ENCODE measurements at places on chromosomes 5 and 9. TPM values are rescaled to one million over a fixed set of nuclear protein-coding genes. Genes with fewer than 3 reads are reported as not detected.

The RANBP3L gene
- not detected for total RNA-seq

The ADAMTSL1 gene
- 0.94 TPM for total RNA-seq

The LOX gene
- total RNA-seq: 6.2 TPM

The KCNMB1 gene
- 0.13 TPM for total RNA-seq

The EMB gene
- total RNA-seq: 91.9 TPM

- peaks cover 23% of the 10 kb centered on the region for H3K4me1 ChIP-seq
- no peaks in the 10 kb centered on the region for H3K36me3 ChIP-seq
- no peak for DNase-seq
- H3K4me3 ChIP-seq: no peak overlapping the region
Observed at GRCh38 chr5:73295921-73296320, 122.9 kb downstream of the TMEM174 start.

GRCh38 chr5:132595624-132596023 lies 38.8 kb downstream of the RAD50 start:
- H3K27me3 ChIP-seq: no peaks in the 10 kb centered on the region
- H3K4me1 ChIP-seq: no peaks in the 10 kb centered on the region
- peaks cover 41% of the 10 kb centered on the region for H3K36me3 ChIP-seq
- H3K4me3 ChIP-seq: no peak overlapping the region

GRCh38 chr5:100270023-100270771 lies 265.0 kb upstream of the FAM174A start:
- H3K36me3 ChIP-seq: no peaks in the 10 kb centered on the region
- H3K4me1 ChIP-seq: no peaks in the 10 kb centered on the region
- no peaks in the 10 kb centered on the region for H3K27me3 ChIP-seq
- H3K4me3 ChIP-seq: no peak overlapping the region
- DNase-seq: no peak

Data from spleen (tissue), 13 donors.